NK-92 treated with Interleukin-12 subunit alpha and Interleukin-12 subunit beta, amount 100 ng/mL, for 24 hours (cell line): ENCODE measurements at places on chromosomes 5 and 9.

GRCh38 chr5:24645483-24645882 lies 705 bp upstream of the CDH10 start:
- DNase-seq: no peak

DNA sequence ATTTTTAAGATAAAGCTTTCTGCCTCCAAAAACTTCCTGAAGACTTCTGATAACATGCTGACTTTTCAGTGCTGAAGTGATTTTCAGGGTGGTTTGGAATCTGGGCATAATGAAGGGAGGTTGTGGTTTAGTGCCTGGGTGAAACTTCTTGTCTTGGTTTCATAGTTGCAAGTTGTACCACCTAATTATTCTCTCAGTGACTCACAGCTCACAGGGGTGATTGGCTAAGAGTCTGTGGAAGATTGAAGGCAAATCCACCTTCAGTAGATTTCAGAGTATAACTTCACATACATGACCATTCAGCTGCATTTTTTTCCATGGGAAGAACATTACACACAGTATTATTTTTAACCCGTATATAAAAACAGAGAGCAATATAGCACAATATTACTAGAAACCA lies 199.9 kb downstream of the PTTG1 start:
- DNase-seq: no peak

DNA sequence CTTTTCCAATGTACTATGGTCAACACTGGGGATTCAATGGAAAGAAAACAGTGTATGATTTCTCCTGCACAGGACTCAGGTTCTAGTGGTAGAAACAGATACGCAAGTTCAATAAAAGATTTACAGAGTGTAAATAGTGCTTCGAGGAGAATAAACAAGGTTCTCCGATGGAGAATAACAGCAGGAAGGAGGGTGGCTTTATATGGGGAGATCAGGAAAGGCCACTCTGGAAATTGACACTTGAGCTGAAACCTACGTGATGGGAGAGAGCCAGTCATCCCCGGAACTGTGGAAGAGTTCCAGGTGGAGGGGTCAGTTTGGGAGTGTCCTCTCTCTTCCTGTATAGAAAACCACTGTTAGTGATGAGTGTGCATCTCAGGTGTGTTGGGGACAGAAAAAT lies 65.9 kb downstream of the GARNL3 start:
- no peak for DNase-seq

GRCh38 chr5:112554101-112554977 lies 135.3 kb upstream of the EPB41L4A start:
- no peak for DNase-seq

DNA sequence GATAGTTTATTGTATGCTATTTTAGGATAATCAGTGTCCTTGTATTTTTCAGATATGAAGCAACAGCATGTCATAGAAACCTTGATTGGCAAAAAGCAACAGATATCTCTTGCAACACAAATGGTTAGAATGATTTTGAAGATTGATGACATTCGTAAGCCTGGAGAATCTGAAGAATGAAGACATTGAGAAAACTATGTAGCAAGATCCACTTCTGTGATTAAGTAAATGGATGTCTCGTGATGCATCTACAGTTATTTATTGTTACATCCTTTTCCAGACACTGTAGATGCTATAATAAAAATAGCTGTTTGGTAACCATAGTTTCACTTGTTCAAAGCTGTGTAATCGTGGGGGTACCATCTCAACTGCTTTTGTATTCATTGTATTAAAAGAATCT lies 14.5 kb downstream of the CCT5 start:
- DNase-seq: no peak

- DNase-seq: no peak
Observed at GRCh38 chr9:35690614-35691333, 1.0 kb upstream of the TPM2 start.

GRCh38 chr5:87912419-87912818 lies 356.2 kb downstream of the TMEM161B start:
- DNase-seq: no peak
